Activated CD4-positive, alpha-beta T cell treated with anti-CD3 and anti-CD28 coated beads, Interleukin-2, amount 10 ng/mL, durations not matched to agents 7 days and 5 days (primary cell): ENCODE measurements at places on chromosomes 1 and 21.

DNA sequence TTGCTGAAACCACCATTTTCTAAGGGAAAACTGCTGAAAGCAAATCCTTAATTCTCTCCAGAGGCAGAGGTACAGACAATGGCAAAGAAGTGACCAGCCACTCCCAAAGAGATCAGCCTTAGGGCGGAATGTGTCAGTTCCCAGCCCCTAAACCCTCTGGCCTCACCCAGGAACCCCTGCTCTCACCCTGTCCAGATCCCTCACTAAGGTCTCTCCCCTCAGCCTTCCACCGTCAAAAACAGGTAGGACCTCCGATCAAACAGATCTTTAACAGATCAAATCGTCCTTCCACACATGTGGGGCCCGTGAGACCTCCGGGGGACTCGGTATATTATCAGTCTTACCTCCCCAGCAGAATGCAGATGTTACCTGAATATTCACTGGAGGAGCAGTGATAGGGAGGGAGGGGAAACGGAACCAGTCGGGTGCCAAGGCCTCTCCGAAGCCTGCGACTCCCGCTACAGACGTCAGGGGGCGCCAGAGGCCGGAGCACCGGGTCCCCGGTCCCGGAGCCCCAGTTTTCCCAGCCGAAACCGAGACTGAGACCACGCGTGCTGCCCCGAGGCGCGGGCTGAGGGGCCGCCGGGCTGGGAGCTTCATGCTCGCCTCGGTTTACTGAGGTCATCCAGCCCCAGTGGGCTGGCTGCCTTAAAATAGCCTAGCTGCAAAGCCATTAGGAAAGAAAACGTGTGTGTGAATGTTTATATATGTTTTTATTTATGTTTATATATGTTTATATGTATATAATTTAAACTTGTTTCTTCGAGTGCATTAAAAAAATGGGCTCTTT is 23.6 kb downstream of the GPA33 start:
- peak; percentile 78 for DNase-seq

DNA sequence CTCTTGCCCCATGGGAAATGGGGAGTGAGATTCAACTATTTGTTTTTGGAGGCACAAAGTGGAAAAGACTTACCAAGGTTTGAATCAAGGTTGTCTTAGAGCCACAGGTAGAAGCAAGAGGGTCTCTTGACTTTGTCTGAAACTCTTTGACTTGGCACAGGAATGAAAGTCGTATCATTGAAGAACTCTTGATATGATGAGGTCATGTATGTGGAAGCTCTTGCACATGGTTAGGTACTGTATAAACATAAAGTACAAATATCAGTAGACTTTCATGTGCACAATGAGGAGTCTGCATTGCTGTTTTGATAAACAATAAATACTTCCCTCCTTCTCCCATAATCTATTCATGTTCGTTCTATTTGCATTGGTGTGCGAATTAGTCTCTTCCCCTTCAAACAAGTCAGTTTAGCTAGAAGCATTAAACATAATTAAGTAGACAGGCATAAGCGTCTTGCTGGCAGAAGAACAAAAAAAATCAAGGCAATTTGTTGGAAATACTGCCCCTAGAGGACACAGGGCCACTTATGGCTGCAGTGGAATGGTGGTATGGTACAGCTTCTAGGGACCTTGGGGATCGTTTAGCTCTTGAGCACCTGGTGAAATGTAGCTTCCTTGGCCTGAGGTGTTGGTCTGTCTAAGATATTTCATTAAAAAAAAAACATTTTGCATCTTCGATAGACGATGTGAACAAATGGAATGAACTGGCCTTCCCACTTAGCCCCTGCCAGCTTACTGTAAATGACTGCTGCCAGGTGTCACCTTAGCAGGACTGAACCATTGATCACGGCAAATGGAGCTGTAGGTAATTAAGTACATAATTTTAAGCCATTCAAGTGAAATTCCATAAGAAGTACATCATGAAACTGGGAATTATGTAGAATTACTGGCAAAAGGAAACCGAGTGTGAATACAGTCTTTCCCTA is 218.0 kb upstream of the GALNT2 start:
- DNase-seq = no peak

- DNase-seq = no peak
Measured at GRCh38 chr1:9875636-9876000, 34.5 kb downstream of the CTNNBIP1 start.

GRCh38 chr1:39102537-39103327 is 76.6 kb downstream of the NDUFS5 start:
- DNase-seq = peak; percentile 52

DNA sequence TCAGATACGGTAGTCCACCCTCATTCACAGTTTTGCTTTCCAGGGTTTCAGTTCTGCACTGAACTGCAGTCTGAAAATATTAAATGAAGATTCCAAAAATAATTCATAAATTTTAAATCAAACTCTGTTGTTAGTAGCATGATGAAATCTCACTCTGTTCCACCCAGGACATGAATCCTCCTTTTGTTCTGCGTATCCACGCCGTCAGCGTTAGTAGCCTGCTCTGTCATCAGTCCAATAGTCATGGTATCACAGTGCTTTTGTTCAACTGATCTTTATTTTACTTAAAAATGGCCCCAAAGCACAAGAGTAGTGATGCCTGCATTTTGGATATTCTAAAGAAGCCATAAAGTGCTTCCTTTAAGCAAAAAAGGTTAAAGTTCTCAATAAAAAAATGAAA is 23.9 kb downstream of the CHD1L start:
- no peak for DNase-seq

DNA sequence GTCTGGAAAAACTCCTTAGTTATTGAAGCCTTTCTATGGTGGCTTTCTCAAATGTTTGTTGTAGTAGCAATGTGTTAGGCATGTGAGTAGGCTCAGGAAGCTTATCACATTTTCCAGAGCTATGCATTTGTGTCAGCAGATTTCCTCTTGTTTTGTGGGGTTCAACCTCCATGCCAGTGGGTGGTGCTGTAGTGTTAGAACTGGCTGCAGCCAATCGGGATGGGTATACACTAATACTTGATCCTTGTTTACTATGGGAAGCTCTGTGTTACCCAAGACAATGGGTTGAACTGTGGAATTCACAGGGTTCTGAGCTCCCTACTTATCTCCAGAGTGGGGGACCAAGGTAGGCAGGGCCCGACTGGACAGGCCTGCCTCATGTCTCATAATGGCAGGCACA is 348.5 kb upstream of the ADAMTS5 start:
- no peak for DNase-seq

DNA sequence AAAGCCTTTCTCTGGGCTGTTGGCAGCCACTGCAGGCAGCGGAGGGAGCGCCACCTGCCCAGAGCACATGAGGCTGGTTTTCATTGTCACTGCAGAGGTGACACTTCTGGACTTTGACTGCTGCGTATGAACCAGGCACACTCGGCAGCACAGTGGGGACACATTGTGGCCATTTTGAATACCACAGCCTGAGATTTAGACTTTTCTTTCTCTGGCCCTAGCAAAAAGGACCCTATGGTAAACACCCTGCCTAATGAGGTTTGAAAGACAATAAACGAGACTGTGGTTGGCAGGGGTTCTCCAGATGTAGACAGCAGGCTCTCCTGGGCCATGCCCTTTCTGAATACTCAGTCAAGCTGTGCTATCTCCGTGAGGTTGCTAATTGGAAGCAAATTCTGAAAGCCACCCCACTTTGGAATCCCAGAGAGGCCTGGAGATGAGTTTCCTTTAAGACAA is 12.0 kb upstream of the KCNE2 start:
- peak; percentile 23 for DNase-seq

GRCh38 chr1:234987415-234988154 is 141.1 kb downstream of the TOMM20 start:
- no peak for DNase-seq

GRCh38 chr1:223142269-223142668 is 779 bp downstream of the TLR5 start:
- no peak for DNase-seq

GRCh38 chr1:3857791-3858129 is 484 bp downstream of the DFFB start:
- no peak for DNase-seq

DNA sequence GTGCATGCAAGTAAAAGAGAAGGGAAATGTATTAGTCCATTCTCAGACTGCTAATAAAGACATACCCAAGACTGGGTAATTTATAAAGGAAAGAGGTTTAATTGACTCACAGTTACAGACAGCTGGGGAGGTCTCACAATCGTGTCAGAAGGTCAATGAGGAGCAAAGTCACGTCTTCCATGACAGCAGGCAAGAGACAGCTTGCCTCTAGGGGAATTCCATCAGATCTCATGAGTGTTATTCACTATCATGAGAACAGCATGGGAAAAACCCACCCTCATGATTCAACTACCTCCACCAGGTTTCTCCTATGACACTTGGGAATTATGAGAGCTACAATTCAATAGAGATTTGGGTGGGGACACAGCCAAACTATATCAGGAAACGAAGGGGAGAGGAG is 8.1 kb downstream of the KRTAP21-3 start:
- no peak for DNase-seq

DNA sequence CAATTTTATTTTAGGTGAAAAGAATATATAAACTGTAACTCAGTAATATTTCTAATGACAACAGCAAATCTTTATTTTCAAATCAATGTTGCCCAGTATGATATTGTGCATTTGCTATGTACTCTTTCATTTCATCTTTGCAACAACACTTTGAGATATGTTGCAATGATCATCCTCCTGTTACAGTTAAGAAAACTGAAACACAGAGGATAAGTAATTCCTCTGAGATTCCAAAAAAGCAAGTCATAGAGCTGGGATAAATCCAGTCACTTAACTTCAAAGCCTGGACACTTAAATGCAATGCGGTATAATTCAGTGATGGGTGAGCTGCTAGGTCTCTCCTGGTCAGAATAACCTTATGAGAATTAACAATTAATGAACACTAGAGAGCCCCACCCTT is 48.6 kb upstream of the EXO1 start:
- DNase-seq = no peak

- DNase-seq = no peak
Measured at GRCh38 chr1:19356266-19356665, 44.1 kb downstream of the SLC66A1 start.

DNA sequence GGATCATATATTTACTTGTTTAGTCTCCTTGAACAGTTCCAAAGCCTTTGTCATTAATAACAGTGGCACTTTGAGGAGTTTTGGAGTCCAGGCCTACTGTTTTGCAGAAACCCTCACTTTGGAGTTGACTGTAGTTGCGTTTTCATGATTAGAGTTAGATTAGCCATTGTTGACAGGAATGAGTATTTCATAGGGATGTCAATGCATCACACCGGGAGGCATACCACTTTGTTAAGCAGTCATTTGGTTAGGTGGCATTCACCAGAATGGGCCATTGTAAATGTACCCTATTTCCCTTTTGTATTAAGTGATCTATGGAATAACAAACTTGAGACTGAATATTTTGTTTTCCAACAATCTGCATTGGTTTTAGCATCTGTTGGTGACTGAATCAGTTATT is 11.8 kb downstream of the MRPS6 start:
- DNase-seq = no peak

DNA sequence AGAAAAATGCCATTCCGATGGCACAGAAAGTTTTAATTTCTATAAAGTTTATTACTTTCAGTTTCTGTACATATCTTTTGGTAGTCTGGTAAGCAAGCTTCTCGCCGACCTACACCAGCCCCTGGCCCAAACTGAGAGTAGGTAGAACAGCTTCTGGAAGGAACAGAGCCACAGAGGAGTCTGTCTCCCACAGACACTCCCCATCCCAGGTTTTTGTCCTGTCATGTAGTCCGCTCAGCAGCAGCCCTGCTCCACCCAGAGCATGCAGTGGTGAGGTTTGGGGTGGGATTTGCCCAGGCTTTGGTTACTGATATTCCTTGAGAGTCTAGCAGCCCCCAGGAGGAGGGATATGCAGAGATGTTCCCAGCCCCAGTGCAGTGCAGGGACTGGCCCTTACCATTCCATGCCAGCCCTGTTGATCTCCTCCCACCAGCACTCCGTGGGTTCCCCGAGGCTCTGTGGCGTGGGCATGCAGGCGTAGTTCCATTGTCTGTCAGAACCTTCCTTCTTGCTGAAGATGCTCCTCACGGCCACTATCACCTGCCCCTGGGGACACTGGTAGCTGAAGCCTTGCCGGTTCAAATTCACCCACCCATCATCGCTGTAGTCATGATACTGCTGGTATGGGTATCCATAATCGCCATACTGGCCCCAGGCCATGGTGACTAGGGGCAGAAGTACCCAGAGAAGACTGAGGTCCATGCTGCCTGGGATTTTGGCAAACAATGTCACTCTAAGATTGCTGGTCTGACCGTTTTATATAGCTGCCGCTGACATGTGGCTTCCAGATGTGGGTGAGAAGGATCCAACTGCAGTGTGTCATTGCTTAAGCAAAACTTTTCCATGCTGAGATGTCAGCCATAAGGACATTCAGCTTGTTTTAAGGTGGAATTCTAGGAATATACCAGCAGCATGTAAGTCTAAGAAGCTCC is at the start of gene DPT:
Gene DPT, minus strand, starts transcription at position 734 of the 932 bp plus-strand sequence. Its CDS starts 32 bp downstream, at position 702.
- DNase-seq = no peak

DNA sequence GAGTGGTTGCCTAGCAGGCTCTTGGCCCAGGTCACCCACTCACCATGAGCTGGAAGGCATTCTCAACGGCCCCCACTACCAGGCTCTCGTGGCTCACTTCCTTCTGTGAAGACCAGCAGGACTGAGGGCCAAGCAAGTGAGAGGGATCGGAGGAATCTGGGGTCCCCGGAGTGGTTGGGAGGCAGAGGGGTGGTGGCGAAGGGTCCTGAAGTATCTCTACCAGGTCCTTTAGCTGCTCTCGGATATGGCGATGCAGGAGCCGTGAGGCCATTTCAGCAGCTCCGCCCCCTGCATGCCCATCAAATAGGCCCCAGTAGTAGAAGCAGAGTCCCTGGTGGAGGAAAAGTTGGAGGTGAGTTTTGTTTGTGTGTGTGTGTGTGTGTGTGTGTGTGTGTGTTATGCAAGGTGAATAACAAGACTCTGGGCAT is 2.4 kb downstream of the PPM1J start:
- no peak for DNase-seq

GRCh38 chr1:59025201-59025600 is 241.4 kb upstream of the JUN start:
- DNase-seq = no peak

DNA sequence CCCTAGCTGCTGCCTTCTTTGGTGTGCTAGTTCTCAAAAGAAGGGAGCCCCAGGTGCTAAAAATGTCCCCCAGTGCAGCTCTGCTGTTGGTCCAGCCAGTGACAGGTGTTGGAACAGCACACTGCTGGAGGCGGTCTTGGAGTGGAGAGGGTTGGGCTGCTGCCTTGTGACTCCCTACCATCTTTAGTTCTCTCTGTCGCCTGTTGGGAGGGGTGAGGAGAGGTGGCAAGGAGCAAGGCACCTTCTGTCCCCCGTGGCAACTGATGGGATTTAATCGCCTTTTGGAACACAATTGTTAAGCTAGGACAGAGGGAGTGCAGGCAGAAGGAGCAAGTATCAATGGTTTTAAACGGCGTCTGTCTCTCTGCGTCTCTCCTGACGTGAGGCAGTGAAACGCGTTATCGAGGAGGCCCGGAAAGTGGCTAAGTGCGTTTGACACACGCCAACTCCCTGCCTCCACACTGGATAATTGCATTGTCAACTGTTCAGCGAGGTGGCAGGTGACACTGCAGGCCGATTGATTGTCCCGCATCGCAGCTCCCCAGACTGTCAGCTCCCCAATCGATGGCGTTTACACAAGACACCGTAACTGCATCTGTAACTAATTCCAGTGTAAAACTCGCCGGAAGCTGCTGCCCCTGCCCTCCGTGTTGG is 34.0 kb downstream of the TMEM53 start:
- DNase-seq = no peak
